ENCODE measurements at places on chromosomes 13 and 19. TPM values are rescaled to one million over a fixed set of nuclear protein-coding genes. Genes with fewer than 3 reads are reported as not detected.
A peak's percentile ranks its signal among the peaks of the same experiment; 100 is the strongest.

MAG gene
- 0.11 TPM for total RNA-seq

POU4F1 gene
- 0.04 TPM for total RNA-seq

TPTE2 gene
- total RNA-seq = not detected

- no peak for DNase-seq
Observed at GRCh38 chr19:42553292-42554045, 25.2 kb upstream of the CEACAM1 start.

- peak; percentile 8 for DNase-seq
Observed at GRCh38 chr19:13995878-13996765, 10.0 kb downstream of the RFX1 start.

DNA sequence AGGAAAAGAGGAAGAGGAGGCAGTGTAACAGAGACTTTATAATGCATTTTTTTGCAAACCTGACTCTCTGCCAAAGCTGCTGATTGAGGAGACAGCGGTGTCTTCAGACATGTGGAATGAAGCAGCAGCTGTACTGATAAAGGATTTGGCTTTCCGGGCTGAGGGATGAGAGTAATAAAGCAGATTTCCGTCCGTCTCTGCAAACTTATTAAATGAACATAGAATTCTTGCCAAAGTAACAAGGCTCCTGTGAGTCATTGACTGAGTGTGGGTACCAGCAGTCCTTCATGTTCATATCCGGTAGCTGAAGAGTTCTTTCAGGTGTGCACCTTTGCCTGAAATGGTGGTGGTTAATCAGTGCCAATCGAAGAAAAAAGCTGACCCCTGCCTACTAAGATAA, 112.6 kb downstream of the LIG4 start:
- DNase-seq = no peak

- DNase-seq = no peak
Observed at GRCh38 chr19:11064831-11065303, 24.4 kb upstream of the LDLR start.

CYP4F12 gene
- total RNA-seq = not detected

DNA sequence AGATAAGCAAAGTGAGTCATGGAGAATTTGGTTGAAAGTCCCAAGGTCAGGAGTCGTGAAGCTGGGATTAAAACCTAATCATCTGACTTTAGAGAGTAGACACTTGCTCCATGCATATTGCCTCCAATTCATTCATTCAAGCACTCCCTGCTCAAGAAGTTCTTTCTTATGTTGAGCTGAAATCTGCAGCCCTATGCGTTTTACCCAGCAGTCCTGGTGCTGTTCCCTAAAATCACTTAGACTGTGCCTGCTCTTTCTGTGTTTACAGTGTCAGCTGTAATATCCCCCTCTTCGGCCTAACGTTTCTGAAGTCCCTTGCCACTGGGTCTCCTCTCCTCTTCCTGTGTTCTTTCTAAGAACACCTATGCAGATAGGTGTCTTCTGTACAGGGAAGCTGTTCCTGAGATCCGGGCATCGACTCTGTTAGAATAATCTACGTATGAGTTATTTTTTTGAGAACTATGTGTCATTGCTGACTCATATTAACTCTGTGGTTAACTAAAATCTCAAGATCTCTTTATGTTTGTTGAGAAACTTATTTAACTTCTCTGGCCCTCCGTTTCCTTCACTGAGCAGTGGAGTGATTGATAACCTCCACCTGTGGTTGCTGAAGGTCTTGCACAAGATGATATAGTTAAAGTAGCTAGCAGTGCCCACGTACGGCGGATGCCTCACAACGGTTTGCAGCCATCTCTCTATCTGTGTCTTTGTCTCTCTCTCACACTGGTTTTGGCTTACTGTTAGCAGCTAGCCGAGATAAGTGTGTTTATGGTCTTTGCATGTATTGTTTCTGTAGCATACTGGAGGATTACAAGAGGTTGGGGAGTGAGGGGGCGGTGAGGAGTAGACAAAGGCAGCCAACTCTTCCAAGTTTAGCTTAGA, 4.7 kb downstream of the ALOX5AP start:
- DNase-seq = no peak

GRCh38 chr13:52785739-52786138, 46.1 kb upstream of the CNMD start:
- DNase-seq = no peak

DNA sequence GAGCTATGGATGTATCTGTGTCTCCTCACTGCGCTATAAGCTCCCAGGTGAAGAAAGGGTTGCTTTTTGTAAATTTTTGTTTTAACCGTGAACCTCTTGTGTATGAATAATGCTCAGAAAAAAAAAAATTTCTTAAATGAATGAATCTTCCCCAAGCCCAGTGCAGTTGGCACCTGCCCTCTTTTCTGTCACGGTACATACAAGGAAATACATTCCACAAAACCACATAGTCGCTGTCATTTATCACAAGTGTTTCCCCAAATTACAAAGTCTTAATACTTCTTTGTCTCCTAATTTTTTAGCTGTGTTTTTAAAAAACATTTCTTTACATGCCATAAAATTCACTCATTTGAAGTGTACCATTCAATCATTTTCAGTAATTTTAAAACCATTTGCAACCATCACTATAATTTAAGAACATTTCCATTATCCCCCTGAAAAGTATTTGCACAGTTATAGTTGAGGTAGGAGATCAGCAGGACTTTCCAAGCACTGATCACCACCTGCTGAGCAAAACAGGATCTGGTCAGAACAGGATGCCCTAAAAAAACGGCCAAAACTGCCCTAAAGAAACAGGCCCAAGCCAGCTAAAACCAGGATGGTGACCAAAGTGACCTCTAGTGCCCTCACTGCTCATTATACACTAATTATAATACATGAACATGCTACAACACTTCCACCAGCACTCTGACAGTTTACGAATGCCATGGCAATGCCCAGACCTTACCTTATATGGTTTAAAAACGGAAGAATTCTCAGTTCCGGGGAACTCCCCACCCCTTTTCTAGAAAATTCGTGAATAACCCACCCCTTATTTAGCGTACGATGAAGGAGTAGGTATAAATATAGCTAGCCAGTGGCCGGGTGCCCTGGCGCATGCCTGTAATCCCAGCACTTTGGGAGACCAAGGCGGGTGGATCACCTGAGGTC, 1.3 kb upstream of the TEX30 start:
- DNase-seq = no peak

- DNase-seq = no peak
Observed at GRCh38 chr19:34504809-34505291, 23.3 kb downstream of the WTIP start.

GRCh38 chr13:46160471-46161066, 21.4 kb downstream of the LCP1 start:
- no peak for DNase-seq

LRRC25 gene
- total RNA-seq = 4.1 TPM

SOX21 gene
- not detected for total RNA-seq

DNA sequence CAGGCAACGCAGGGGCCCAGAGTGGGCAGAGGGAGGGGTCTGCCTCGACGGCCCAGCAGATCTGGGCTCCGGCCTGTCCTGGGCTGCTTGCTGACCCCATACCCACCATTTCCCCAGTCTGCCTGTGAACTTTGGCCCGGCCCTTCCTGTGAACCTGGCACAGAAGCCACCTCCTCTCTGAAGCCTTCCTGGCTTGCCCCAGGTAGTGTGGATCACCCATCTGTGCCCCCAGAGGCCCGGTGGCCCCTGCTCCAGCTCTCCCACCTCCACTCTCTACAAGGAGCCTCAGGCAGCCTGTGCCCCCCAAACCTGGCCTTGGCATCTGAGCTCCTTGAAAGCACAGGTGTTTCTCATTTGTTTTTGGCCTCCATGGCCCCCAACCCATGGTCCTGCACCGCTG, 15.7 kb downstream of the PLEKHF1 start:
- DNase-seq = no peak

GRCh38 chr13:60836821-60837220, 439.8 kb downstream of the TDRD3 start:
- DNase-seq = no peak

DNA sequence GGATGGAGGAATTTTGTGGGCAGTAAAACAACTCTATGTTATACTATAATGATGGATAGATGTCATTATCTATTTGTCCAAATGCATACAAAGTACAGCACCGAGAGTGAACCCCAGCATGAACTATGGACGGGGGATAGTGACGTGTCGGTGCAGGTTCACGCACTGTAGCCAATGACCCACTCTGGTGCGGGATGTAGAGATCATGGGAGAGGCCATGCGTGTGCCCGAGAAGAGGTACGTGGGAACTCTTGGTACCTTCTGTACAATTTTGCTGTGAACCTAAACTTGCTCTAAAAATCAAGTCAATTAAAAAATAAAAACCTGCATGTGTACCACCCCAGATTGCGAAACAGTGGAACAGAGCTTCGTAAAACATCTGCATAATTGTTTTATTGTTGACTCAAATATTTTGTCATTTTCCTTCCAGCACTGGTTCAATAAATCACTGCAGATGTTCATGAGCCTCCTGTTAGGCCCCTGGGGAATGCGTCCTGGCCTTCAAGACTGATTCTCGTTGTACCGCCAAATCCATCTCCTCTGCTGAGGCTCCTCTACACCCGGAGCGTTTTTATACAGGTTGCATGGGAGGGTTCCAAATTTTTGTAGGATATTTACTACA, 30.9 kb downstream of the COL4A1 start:
- peak; percentile 70 for DNase-seq

DNA sequence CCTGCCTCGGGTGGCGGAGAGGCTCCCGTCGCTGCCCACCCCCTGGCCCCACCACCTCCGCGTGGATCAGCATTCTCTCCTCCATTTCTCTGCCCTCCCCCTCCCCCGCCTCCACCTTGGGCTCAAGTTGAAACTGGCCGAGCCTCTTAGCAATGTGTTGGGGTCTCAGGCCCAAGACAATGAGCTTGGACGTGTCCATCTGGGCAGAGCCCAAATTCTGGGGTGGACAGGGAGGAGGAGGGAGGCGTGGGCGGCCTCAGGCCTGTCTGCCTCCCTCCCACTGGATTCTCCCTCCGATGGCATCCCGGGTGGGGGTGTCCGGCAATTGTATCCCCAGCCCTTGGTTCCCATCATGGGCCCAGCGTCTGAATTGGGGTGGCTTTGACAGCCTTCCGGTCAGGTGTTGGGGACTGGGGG, 1.2 kb downstream of the CELF5 start:
- DNase-seq = no peak

CERS1 gene
- total RNA-seq = 4.5 TPM

DNA sequence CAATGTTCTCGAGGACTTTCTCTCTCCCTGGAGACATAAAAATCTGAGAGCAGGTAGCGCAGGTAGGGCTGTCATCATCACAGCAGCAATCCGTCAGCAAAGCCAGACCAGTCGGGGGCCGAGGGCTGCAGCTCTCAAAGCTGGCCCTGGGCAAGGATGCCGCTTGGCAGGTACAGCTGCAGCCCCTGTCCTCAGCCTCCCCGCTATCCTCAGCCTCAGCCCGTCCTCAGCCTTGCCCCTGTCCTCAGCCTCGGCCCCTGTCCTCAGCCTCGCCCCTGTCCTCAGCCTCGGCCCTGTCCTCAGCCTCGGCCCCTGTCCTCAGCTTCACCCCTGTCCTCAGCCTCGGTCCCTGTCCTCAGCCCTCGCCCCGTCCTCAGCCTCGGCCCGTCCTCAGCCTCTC, 10.9 kb downstream of the C13orf46 start:
- peak; percentile 7 for DNase-seq

KIR2DL1 gene
- total RNA-seq = not detected

ATP4A gene
- total RNA-seq = not detected

DNA sequence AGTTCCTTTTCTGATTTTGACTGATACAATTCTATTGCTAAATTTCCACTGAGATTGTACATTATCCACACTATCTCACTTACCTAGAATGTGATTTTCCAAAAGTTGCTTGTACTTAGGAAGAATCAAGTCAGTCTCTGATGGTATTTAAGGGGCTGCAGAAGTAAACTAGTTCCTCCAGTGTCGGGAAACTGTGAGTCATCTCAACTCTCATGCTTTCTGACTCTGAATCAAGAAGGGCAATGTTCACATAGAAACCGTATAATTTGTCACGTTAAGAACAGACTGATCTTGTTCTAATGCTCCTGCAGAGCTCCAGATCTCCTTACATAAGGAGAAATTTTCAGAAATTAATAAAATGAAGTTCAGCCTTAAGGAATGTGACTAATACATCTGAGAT, 369.3 kb downstream of the KLF5 start:
- DNase-seq = no peak

CCL25 gene
- total RNA-seq = not detected

DNA sequence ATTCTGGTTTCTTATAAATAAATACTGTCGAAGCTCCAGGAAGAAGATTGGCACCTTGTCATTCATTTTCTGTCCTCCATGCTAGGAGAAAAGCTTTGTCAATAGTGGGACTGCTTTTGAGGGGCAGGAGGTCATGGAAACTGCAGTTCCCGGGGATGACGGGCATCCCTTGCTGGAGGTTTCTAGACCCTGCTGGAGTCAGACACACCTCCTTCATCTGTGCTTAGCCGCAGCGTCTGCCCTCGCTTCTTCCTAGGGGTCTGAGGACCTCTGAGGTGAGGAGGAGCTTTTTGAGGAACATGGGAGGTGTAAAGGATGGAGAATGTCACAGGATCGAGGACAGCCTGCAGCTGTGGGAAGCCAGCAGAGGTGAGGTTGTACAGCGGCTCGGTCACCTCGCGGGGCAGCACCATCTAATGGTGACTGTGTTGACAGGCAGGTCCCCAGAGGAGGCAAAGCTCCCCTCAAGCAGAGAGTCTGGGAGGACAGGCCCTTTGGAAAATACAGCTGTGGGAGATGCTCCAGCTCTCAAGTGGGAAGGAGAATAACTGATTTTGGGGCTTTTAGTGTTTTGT, 172.7 kb upstream of the RNF113B start:
- DNase-seq = no peak

DNA sequence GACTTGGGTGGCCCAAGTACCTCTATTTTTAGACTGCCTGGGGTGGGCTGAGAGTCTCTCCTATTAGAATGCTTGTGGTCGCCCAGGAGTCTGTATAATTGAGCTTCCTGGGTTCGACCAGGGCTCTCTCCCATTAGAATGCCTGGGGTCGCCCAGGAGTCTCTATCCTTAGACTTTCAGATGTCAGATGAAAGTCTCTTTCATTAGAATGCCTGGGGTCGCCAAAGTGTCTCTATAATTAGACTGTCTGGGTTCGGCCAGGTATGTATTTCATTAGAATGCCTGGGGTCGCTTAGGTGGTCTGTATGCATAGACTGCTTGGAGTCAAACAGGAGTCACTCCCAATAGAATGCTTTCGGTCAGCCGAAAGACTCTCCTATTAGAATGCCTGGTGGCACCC, 1471.7 kb downstream of the UQCRFS1 start:
- DNase-seq = no peak

NLRP11 gene
- not detected for total RNA-seq

DNA sequence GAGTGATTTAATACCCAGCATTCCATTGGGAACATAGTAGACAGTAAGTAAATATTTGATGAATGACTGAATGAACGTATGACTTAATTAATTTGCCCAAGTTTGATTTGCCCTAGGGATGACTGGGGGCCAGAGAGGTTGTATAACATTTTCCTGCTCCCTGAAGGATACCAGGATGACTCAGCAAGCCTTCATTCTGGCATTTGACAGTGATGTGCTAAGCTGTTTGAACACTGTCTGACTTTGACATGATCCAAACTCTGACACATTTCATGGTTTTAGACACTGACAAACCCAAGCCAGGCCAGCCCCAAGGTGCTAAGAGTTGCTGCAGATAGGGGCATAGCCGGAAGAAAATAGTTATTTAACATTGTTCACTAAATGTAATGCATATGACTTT, 53.4 kb upstream of the KLF12 start:
- peak; percentile 62 for DNase-seq
